NCI-H187 (cell line): ENCODE measurements at places on chromosomes 2 and 18.

DNA sequence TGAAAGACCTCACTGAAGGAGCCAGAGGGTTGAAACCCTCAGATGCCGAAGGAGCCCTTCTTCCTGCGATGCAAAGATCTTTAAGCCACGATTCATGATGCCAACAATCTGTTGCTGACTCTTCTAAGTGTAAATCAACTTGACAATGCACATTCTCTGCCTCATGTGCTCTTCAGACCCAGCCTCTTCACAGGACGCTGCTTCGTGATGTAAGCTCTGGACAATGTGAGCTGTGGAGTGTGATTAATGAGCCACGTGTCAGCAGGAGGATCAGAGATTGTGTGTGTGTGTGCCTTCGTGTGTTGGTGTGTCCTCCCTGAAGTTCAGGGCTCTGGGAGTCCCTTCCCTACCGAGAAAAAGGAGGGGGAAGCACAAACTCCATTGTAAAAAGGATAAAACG lies 26.5 kb upstream of the TWIST2 start:
- no peak for DNase-seq

- DNase-seq: no peak
These were observed 6.2 kb downstream of the MAL start for GRCh38 chr2:95031726-95032116.

GRCh38 chr2:12620759-12621158 lies 96.0 kb upstream of the TRIB2 start:
- no peak for DNase-seq

DNA sequence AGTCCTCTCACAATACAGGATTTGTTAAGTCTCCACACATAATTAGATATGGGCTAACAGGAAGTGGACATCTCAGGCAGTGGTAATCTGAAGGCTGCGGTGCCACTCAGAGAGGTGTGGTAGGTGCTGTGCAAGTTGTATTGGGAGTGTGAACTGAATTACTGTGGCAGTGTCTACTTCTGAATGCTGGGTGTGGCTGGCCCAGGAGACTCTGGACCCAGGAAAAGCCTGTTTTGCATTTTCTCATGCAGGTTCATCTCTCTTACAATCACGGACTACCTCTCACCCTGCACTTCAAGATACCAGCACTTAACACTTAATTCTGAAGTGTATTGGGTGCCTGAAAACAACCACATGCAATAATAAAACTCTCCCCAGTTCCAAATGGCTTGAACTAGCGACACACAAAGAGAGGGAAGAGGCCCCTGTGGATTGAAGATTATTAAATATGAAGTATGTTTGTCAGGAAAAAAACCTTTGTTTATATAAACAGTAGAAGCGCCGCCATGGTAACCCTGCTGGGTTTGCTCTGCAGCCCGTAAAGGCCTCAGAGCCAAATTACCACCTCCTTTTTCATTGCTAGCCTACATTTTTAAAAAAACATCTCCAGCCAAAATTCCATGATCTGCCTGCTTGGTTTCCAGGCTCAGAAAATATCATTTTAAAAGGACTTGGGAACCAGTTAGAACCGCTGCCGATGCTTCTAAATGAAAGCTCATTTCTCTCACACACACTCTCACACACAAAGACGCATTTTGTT lies 77.5 kb downstream of the GFPT1 start:
- no peak for DNase-seq

DNA sequence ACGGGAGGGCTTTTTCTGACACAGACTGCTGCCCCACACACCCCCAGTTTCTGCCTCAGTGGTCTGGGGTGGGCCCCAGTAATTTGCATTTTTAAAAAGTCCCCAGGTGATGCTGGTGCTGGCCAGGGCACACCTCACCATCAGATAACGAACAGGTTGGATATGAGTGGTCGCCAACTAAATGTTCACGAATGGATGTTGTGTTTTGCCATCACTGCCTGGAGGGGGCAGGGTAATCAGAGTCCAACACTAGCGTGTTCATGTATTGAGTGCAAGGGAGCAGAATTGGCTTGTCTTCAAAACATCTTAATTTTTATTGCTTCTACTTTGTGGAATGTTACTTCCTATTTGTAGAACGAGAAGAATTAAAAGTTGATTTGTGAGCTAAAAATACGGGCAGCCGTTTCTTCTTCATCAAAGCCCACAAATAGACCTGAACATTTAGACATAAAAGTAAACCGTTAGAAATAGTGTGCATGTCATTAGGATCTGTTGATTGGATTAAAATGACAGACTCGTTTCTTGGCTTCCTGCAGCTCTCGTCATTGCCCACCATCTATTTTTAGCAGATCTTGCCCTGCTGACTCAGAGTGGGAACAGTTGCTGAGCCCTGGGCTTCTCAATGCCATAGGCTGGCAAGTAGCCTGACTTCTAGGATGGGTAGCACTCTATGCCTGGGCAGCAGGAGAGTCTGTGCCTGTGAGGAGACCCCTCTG lies 45.2 kb downstream of the NCK2 start:
- DNase-seq: no peak

DNA sequence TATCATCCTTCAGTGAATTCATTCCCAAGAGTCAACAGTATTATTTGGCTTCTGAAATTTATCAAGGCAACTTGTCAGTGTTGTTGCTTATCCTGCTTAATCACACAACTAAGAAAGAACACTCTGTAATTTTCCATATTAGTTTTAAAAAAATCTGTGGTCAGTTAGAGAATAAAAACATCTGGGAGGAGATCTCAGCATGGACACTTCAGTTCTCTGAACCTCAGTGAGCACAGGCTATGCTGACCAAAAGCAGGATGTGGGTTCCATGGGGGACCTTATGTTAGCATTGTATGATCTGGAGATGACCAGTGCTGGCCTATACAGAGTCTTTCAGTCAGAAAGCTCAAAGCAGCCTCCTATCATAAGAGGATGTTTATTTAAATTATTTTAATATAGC lies 79.1 kb upstream of the KLHL14 start:
- DNase-seq: no peak

DNA sequence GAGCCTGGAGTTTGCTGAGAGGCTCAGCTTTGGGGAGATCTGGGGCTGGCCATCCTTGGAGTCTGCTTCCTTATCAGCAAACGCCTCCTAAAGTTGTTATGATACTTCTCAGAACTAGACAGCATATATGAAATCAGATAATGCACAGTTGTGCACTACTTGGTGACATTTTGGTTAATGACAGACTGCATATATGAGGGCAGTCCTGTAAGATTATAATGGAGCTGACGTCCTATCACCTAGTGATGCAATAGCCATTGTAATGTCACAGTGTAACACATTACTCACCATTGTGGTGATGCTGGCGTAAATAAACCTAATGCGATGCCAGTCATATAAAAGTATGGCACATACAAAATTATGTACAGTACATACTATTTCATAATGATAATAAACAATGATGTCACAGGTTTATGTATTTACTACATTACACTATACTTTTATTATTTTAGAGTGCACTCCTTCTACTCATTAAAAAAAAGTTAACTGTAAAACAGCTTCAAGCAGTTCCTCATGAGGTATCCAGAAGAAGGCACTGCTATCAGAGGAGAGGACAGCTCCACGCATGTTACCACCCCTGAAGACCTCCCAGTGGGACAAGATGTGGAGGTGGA lies 298.1 kb upstream of the REV1 start:
- no peak for DNase-seq

- no peak for DNase-seq
These were observed 332.1 kb upstream of the CDH20 start for GRCh38 chr18:61001138-61001537.

- no peak for DNase-seq
These were observed 79.8 kb downstream of the CCDC150 start for GRCh38 chr2:196719110-196719872.

- DNase-seq: peak; percentile 14
These were observed 457.2 kb upstream of the MEX3C start for GRCh38 chr18:51654488-51655326.

DNA sequence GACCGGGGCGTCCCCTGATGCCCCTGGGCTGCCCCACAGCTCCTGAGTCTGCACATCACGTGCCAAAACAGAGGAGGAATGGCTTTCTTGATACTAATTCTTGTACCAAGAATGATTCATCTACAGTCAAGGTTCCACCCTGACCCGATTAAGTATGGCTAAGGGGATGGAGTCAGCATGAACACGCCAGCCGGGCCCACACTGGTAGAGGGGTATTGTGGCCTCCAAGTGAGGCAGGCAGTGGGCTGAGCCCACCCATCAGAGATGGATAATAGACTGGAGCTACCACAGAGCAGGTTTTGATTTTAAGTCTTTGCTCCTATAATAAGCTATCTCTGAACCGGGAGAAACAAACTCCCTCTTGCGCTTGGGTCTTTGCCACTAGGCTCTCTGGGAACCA lies 17.9 kb upstream of the GNAL start:
- DNase-seq: no peak

- no peak for DNase-seq
These were observed 1541.1 kb downstream of the LRP1B start for GRCh38 chr2:140589696-140590095.
